ENCODE measurements at places on chromosomes 13 and 19.

DNA sequence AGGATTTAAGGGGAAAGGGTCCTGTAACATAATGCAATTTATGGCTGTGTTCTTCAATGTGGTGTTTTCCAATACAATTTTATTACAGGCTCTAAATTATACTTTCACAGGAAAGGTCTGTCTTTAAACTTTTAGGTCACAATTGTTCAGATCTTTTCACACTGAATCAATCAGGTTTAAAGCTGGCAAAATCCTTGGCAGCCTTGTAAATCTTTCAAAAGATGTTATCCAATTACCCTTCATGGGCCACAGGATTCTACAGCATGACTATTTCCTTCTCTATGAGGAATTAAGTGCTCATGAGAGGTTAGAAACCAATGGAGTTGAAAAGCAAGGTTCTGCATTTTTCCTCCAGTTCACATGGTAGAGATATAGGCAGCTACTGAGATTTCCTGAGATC is 211.5 kb upstream of the MIR17HG start:
- DNase-seq: no peak

DNA sequence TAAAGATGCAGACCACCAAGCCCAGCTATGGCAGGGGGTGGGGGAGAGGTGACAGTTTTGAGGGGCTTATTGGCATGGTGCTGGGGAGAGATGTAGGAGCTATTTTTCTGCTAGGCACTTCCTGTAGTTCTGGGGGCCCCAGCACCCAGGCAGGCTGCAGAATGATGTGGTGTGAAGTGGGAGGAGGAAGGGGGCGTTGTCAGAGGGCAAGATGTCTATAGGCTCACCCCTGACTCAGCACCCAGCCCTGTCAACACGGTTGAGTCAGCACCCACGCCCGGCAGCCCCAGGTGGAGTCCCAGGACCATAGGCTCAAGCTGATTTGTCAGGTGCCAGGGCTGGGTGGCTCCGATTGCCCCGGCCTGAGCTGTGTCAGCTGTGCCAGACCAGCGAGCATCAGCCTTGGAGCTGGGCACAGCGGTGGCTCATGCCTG is 5.8 kb downstream of the KLF2 start:
- peak; percentile 91 for DNase-seq

- DNase-seq: no peak
Measured at GRCh38 chr13:34145061-34145460, 327.1 kb downstream of the RFC3 start.

GRCh38 chr13:93755341-93755740 is 528.7 kb downstream of the GPC6 start:
- no peak for DNase-seq

- no peak for DNase-seq
Measured at GRCh38 chr13:101726681-101727080, 274.2 kb downstream of the ITGBL1 start.

DNA sequence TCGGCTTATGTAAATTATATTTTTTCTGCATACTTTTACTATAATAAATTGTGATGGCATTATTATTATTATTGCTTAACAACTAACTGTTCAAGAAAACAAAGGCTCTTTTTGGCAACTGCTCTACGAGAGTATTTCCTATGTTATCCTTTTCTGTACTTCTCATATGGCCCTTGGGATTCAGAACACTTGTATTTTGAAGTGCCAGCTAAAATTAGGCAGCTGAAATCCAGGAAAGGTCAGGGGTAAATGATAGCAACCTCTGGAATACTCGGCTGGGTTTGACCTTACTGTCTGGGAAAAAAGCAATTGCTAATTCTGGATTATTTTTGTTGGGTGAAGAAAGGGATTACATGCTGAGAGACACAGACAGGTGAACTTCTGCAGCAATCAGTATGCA is 23.9 kb downstream of the EDNRB start:
- DNase-seq: no peak

DNA sequence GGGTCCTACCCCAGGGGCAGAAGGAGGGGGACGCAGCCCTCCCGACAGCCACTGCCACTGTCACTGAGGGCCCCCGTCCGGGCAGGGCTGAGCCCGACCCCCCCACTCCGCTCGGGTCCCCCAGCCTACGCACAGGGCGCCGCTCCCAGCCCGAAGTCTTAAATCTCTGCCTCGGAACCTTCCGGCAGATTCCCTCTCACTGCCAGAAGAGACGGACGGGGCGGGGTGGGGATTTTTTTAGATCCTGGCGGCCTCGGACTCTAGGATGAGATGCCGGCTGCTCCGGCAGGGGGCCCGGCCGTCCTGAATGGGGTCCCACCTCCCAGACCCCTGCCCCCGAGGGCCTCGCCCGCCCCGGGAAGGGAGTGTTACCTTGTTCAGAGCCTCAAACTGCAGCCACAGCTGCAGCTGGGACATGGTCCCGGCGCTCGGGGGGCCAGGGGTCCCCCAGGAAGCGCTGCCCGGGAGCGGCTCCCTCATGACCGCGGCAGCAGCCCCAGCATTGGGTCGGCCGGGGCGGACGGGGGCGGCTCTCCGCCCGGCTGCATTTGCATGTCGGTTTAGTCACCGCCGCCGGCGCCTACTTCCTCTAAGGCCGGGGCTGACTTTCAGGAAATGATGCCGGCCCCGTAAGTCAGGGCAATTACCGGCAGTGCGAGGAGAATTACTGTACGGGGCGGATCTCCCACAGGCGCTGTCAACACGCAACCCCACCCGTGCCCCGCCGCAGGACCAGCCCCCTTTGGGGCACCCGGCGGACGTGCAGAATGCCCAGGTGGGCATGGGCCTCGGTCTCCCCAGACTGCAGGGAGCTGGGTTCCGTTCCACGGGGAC is 28.1 kb downstream of the GPX4 start:
- peak; percentile 76 for DNase-seq

DNA sequence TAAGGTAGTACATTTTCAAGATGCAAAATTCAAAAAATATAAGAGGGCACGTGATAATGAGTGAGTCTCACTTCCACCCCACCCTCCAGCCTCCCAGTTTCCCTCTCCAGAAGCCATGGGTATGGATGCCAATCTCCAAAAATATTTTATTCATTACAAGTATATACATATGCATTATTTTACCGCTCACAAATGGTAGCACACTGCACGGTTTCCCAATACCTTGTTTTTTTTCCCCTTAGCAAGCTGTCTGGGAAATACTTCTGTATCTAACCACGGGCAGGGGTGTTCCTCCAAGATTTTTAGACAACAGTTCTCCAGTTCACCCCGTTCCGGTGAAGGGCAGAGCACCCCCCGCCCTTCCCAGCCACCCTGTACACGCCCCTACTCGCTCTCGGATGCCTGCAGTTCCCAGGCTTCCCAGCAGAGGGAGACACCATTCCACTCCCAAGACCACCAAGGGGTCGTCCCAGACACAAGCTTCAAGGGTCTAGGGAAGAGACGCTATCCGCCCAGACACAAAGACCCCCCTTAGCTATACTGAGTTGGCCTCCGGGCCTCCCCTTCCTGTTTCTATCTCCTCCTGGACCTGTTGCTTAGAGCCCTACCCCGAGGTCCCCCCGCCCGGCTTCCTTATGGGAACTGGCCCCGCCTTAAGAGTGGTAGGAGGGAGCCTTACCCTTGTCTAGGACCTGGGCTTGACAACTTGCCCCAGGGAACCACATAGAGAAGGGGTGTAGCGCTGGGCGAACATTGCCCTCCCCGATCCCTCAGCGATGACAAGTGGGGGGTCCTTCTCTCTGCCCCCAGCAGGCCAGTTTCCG is 1.1 kb upstream of the FXYD3 start:
- peak; percentile 44 for DNase-seq

- DNase-seq: no peak
Measured at GRCh38 chr13:97715763-97716162, 237.7 kb upstream of the IPO5 start.

DNA sequence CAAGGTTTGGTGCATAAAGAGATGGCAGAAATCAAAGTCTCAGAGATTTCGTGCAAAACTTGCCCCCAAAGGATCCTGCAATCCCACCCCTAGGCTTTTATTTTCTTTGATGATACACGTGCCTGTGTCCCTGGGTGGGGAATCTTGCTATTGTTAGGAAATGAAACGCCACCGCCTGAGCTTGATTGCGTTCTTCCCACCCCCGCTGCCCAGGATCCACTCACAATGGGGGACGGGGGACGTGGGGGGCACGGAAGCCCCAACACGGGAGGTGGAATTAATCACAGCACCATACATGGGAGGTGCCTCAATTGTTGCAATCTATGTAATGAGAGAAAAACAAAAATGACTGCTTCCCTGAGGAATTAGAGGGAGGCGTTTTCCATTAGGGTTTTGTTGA is 39.6 kb downstream of the ZNRF4 start:
- no peak for DNase-seq

DNA sequence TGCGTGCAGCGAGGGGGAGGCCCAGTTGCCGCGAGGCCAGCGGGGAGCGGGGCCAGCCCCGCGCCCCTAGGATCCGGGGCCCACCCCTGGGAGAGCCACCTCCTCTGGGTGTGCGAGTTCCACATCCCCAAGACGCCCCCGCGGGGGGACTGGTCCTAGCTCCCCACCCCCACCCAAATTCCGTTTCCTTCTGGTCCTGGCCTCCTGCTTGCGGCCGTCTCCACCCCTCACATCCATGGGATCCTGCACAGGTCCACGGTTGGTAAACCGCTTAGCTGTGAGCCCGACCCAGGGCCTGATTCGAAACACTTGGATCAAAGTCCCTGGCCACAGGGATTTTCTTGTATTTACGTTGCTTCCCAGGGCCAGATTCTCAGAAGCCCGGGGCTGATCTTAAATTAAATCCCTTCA is 324 bp upstream of the FBXO17 start:
- no peak for DNase-seq

GRCh38 chr19:35044317-35045117 is 3.0 kb downstream of the HPN start:
- DNase-seq: peak; percentile 42

GRCh38 chr19:5666921-5667610 is 13.2 kb downstream of the MICOS13 start:
- DNase-seq: no peak

DNA sequence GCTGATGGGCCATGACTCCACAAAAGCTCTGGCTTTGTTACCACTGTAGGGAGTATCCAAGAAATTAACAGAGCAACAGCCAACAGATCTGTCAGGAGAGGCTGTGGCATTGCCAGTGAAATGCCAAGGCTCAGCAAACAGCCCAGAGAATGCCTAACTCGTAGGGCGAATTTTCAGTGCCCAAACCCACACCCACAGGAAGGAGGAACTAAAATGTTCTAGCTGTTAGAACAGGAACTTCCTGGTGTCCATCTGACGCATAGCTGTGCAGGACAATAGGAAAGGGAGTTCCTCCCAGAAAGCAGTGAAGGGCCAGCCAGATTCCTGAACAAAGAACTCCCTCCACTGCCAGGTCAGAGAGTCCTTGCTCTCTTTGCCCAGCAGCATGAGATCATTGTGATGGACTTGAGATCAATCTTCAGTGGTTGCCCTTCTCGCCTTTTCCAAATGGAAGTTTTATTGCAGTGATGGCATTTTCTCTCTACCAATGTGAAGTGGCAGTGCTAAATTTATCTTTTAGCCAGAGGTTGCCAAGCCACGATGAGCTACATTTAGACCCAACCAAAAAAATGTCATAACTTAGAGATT is 224.2 kb upstream of the STARD13 start:
- DNase-seq: no peak

DNA sequence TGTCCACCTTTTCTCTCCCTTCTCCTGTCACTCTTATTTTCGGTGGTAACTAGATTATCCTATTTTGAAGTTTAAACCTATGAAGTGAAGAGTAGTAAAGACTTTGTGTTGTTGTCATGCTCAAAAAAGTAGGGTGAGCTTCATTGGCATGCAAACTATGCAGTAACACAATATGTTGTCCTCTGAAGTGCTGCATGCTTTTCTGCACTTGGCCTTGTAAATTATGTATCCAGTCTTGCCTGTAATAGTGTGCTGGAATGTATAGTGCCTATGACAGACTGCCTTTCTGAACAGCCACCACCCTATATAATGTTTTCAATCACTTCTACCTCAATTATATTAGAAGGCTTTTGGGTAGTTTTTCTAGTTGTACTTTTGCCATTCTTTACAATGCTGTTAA is 1198.2 kb upstream of the PCDH20 start:
- DNase-seq: no peak

- no peak for DNase-seq
Measured at GRCh38 chr13:32170841-32171240, 139.3 kb downstream of the FRY start.

GRCh38 chr13:19657872-19658591 is 24.6 kb downstream of the MPHOSPH8 start:
- no peak for DNase-seq

- DNase-seq: peak; percentile 71
Measured at GRCh38 chr13:24264976-24265375, 44.4 kb upstream of the C1QTNF9 start.

GRCh38 chr13:34719060-34719875 is 222.8 kb upstream of the NBEA start:
- DNase-seq: no peak

- peak; percentile 77 for DNase-seq
Measured at GRCh38 chr19:10695401-10696398, 5.5 kb upstream of the QTRT1 start.

DNA sequence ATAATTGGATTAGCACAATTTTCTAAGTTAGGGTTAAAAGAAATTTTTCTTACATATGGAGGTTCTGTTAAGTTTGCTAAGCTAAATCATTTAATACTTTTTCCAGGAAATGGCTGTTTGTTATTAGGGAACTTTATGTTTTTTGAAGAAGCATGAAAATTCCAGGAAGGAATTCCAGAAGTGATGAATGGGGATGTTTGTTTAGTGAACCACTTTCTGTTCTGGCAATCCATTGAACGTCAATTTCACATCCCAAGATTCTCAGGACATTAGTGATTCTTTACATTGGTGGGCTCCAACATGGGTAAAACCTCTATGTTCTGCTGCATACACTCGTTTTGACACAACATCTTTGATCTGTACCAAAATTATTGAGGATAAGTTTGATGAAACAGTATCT is 534.4 kb downstream of the IRS2 start:
- DNase-seq: no peak
